Common myeloid progenitor, CD34-positive (primary cell): ENCODE measurements at places on chromosomes 16 and 17.

DNA sequence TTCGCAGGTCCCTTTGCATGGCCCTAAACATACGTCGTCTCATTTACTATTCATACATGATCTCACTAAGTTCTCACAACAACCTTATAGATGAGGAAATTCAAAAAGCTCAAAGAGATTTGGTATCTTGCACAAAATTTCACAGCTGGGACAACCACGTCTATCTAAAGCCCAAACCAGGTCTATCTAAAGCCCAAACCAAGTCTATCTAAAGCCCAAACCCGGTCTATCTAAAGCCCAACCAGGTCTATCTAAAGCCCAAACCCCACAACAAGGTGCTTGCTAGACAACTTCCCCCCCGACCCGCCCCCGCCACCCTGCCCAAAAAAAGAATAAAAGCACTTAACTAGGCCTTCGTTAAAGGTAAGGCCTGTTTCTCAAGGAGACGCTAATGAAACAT lies 174.9 kb downstream of the VPS53 start:
- DNase-seq: peak; percentile 57

- DNase-seq: peak; percentile 82
Measured at GRCh38 chr17:59167571-59168001, 12.0 kb downstream of the PRR11 start.

GRCh38 chr17:66717641-66718058 lies 117.3 kb upstream of the CACNG5 start:
- DNase-seq: no peak

- no peak for DNase-seq
Measured at GRCh38 chr16:12252616-12253015, 276.1 kb downstream of the SNX29 start.

GRCh38 chr17:66508896-66509844 lies 206.8 kb downstream of the PRKCA start:
- no peak for DNase-seq

- no peak for DNase-seq
Measured at GRCh38 chr17:47223007-47223406, 13.9 kb downstream of the MYL4 start.

DNA sequence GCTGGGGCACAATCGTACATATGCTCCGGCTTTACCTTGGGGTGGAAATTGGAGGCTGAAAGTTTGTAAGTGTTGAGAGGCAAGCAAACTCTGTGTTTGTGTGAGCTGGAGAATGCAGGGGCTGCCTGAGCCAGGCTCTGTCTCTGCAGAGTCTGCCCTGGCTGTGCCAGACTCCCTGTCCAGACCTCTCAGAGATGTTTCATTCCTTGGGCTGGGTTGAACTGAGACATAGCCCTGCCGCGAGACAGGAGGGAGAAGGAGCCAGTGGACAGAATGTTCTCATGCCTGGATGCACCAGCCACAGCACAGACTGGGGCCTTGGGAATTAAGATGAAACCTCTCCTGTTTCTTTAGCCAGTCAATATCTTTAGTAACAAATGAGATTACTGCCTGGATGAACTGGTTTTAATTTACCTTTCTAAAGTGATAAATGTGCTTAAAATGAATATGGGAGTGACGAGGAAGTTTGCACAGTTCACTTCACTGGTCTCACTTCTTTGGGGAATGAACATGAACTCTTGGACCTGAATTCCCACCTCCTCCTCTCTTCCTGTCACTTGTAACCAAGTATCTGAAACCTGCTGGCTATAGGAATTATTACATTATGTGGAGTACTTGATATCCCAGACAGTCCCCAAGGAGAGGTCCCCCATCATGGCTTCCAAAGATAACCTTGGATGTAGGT lies 40.1 kb downstream of the YPEL2 start:
- DNase-seq: no peak

- DNase-seq: peak; percentile 47
Measured at GRCh38 chr17:14813649-14814370, 451.3 kb downstream of the PMP22 start.

GRCh38 chr16:89122322-89122851 lies 28.7 kb downstream of the ACSF3 start:
- DNase-seq: no peak

GRCh38 chr16:772959-773358 lies 12.4 kb downstream of the MSLN start:
- DNase-seq: no peak

GRCh38 chr16:53643474-53643873 lies 60.2 kb downstream of the RPGRIP1L start:
- DNase-seq: no peak

DNA sequence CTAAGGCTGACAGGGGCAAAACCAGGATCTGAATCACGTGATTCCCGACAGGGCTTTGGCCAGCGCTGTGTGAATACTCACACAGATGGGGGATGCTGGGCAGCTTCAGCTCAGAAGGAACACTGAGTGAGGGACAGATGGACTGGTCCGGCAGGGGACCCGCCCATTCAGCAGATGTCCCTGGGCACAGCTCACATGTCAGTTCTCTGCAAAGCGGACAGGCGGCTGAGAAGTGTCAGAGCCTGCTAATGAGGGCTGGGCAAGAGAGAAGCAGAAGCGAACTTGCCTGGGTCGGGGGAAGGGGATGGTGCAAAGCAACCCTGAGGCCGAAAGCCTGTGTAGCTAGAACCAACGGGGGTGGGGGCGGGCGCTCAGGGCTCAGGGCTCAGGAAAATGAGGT lies 11.9 kb upstream of the GLIS2 start:
- DNase-seq: no peak

- DNase-seq: peak; percentile 84
Measured at GRCh38 chr16:81514041-81514559, 69.5 kb downstream of the CMIP start.

GRCh38 chr17:29764748-29765147 lies 142.0 kb upstream of the CORO6 start:
- DNase-seq: no peak

DNA sequence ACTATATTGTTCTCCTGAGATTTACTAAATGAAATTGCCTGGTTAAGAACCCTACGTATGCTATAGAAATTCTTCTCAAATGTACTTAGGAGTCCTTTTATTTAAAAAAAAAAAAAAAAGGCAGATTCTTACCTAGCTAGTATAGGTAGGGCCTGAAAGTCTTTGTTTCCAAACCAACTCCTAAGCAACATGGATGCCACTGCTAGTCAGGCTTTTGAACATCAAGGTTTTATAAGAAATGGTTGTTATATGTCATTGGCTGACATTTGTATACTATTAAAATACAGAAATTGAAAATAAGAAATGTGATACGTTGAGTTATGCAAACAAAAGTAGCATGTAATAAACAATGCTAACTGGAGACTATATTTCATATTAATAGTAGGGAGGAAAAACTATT lies 1.2 kb downstream of the EVI2A start:
- no peak for DNase-seq

- DNase-seq: no peak
Measured at GRCh38 chr17:5919089-5919488, 151.1 kb upstream of the WSCD1 start.
